ENCODE measurements at places on chromosomes 16 and 17.
A peak's percentile ranks its signal among the peaks of the same experiment; 100 is the strongest.

DNA sequence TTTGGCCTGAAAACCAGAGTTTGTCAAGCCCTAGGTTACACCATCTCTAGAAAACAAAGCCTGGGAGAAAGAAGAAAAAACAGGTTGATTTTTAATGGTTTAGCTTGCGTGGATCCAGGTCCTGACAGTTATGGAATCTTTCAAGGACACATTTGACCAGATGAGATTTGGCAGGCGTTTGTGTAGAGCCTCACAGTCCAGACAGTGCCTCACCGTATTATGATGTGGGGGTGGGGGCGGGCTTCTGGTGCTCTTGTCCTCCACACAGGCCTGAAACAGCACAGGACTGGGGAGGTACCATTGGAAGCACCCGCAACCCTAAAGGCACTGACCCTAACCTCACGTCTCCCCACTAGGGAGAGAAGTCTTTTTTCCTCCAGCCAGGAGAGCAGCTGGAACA, 19.6 kb downstream of the MVP start:
- no peak for DNase-seq

- no peak for DNase-seq
Measured at GRCh38 chr17:45382226-45382625, 50.4 kb downstream of the ARHGAP27 start.

DNA sequence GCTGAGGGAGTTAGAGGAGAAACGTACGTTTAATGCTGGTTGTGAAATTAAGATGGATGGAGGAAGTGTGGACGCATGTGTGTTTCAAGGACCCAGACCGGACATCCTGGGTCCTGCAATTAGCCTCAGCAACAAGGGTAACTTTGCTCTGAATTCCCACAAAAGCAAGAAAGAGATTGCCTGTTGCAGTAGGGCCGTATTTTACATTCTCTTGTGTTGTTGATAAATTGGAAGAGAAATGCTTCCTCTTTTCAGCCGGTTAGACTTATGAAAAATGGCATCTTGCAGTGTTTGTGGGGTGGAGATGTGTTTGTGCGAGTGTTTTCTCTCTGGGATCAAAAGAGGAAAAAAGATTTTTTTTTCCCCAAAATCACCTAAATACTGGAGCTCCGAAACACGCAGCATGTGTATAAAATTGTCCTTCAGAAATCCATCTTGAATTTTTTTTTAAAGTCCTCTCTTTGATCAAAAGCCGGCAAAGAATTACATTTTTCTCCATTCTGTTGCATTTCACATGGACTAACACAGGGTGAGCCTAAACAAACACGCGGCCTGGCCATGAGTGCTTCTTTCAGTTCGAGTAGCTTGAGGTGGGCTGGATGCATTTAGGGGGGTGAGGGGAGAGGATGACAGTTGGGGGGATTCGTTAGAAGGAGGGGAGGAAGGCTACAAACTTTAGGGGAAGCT, 251.6 kb downstream of the C16orf95 start:
- DNase-seq, result no peak

DNA sequence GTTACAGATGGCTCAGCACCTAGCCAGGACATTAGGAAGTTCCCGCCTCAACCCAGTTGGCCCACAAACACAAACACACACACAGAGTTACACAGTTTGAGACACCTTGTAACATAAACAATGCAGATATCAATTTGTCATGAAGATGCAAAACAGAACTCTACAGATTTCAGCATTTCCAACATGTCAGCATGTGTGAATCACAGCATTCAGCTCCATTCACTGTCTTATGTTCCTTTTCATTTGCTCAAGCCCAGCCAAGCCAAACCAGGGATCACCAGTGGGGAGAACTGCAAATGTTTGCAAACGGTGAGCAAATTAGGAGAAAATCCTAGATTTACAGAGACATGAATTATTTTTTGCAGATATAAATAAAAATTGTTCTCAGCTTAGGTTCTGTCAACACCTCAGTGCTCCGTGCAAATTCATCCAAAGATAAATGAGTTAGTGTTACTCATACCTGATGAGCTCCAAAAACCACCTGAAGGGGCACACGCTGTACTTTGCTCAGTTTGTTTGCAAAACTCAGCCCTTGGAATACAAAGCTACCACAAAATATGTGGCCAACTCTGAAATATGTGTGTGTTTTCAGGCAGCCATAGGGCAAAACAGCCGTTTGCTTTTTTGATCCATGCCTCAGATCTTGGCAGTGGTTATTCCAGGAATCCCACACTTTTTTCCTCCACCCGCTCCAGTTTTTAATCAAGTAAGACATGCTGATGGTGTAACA, 16.3 kb upstream of the COX10 start:
- DNase-seq, result no peak

GRCh38 chr17:78484271-78485246, 92.6 kb downstream of the DNAH17 start:
- peak; percentile 66 for DNase-seq

DNA sequence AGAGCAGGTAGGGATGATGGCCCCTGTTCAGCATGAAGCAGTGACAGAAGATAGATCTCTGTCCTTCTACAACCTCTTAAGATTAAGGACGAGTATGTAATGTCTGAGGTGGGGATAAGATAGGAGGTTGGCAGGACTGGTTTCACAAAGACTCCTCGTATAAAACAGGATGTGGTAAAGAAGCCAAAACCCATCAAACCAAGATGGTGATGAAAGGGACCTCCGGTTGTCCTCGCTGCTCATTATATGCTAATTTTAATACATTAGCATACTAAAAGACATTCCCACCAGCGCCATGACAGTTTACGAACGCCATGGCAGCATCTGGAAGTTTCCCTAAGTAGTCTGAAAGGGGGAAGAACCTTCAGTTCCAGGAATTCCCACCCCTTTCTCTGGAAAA, 27.3 kb downstream of the MIS12 start:
- no peak for DNase-seq

DNA sequence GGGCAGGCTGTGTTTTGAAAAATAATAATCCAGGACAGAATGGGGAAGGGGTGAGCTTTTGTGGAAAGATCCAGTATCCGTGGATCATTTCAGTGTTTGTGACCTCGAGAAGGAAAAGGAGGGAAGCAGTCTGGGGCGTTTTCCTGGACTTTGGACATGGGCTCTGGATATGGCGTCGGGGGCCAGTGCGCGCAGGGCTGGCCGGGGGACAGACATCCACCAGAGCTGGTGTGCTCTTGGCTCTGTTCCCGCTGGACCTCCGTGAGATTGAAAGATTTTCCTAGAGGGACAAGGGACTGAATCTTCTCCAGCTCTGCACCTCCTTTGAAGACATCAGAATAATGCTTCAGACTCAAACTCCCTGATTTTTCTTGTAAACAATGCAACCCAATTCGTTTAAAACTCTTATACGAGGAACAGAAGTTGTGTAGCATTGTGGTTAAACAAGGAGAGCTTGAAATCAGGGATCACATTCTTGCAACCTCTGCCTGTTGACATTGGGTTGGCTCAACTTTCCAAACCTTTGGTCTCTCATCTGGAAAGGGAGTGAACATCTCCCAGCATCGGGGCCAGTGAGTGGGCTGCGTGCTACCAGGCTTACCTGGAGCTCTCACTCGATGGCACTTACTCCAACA, 75.9 kb downstream of the C16orf95 start:
- DNase-seq, result no peak

DNA sequence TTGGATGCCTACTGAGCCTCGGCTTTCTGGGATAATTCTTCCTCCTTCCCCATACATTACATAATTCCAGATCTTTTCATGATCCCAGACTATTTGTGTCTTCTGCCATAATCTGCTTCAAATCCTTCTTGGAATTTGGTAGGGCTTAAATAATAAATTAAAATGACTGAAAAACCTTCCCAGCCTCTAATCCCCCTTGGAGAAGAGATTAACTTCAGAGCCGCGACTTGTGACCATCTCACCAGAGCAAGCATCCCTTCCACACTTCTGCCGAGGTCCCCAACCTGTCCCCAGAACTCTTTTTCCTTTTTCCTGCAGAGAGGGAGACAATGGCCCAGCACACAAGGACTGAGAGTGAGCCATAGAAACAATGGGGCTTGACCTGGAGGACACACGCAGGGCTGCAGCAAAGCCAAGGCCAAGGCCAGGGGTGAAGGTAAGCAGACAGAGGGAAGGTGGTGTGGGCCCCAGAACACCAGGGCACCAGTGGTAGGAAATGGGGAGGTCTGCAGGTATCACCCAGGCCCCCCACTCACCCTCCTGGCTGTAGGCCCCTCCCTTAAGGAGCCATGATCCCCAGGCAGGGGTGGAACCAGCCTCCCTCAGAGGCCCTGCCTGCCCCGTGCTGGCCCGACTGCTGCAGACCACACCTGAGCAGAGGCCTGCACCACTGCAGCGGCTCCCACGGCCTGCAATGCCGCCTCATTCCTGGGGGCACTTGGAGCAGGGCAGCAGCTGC, 9.6 kb upstream of the BCAR1 start:
- DNase-seq, result no peak

- peak; percentile 27 for DNase-seq
Measured at GRCh38 chr17:56594320-56595107, 1.0 kb downstream of the NOG start.

DNA sequence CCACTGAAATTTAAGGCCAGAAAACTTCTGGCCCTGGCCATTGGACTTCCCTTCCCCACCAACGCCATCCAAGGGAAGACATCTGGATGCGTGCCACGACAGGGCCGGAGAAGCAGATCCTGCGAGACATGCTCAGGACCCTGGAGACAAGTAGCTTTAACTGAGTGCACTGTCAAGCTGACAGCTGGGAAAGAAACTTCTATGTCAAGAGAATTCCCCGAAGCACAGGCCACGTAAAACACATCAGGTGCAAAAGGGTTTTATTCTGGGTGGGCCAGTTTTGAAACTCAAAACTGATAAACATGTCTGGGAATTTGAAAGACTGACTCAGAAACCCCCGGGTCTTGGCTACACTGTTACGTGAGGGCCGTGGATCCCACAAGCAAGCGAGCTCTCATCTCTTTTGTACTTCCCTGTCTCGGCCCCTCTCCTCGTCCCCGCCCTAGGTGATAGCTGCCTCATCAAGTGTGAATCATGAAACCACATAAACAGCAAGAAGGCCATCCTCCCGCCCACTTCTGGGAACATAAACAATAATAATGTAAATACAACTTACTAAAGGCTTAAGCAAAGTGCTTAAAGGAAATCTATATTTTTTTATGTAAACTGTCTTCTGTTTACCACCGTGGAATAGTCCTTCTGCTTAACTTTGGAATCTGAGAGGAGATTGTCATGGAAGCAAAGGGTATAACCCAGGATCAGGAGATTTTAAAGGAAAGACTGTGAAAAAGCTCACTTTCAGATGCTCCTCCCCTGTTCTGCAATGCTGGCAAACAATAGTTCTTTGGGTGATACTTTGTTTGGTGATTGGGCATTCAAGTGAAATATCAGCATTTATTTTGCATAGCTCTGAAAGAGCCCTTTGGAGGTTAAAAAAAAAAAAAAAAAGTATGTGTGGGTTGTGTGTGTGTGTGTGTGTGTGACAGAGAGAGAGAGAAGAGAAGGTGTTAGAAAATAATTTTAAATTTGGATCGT, 406.0 kb upstream of the MAF start:
- no peak for DNase-seq

DNA sequence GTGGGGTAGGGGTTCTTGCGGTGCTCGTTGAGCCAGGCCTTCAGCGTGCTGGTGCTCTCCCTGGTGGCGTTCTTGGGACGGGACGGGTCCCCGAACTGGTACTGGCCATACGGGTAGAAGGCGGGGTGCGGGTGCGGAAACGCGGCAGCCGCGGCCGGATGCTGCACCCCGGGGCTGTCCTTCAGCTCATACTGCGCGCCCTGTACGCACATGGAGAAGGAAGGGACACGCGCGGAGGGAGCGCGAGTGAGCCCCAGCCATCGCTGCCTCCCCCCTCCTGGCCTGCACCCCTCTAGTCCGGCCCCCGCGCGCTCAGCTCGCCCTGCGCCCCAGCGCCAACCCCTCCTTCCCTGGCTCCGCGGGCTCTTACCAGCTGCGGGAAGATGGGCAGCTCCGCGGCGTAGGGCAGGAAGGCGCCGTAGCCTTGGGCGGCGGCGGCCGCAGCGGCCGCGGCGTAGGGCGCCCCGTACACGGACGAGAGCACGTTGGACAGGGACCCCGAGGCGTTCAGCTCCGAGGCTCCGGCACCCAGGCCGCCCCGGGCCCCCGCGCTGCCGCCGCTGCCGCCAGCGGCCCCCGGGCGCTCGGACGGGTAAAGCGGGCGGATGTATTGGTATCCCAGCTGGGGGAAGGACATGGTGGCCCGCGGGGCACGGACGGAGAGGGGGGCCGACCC, 1.0 kb downstream of the IRX3 start:
- DNase-seq, result no peak

DNA sequence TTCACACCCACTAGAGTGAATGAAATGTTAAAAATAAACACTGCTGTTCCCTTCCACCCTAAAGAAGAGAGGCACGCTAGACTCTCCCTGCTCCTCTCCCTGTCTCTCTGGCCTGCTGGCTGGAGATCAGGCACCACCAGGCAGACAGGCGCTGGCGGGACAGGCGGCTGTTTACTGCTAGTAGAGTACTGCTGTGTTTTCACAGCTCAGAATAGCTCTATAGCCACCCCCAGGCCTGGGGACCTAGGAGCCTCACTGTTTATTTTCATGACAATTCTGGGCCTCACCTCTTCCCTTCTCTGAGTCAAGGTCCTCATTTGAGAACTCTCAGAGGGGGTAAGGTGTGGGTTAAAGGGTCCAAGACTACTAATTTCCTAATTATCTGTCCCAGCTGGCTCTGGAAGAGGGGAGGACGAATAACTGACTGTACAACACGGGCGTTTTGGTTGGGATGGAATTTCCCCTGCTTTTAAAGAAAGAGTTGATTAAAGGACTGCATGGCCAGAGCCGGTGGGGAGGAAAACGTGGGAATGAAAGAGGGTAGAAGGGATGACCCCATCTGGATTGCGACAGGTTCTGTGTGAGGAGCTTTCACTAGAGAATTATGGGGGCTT, 9.0 kb upstream of the G6PC1 start:
- no peak for DNase-seq

GRCh38 chr17:49050611-49051010, 53.4 kb downstream of the IGF2BP1 start:
- DNase-seq, result no peak

DNA sequence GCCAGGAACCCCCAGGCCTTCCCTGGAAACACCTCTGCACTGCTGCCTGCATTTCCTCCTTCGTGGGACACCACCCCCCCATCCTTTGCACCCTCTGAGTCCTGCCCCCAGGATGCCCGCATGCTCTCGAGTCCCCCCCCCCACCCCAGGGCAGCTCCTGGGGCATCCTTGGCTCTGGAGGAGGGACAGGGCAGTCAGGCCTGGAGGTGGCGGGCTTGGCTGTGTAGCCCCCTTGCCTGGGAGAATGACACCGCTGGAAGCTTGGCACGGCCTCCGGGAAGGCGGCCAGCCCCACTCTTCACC, 98.9 kb upstream of the GSE1 start:
- DNase-seq, result no peak

- DNase-seq, result no peak
Measured at GRCh38 chr16:51151435-51151960, 428 bp upstream of the SALL1 start.

DNA sequence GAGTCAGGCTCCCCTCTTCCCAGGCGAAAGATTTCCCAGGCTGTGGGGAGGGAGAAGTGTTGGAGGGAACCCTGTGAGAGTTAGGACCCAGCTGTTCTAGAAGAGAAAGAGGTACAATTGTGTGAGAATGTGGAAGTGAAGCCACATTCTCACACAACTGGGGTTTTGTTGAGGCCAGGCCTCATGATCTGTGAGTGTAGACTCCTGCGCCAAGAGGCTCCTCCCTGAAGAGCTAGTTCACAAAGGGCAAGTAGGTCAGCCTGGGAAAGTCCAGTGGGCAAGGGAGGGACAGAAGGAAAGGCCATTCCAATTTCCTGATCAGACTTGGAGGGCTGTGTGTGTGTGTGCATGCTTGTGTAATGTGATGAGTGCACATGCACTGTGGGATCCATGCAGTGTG, 15.2 kb downstream of the CD300LF start:
- DNase-seq, result no peak

Data from activated CD8-positive, alpha-beta memory T cell treated with anti-CD3 and anti-CD28 coated beads, Interleukin-2, amount 50 U/mL, for 4 hours (primary cell).